ENCODE measurements at places on chromosomes 5 and 9.

- no peak for DNase-seq
Observed at GRCh38 chr5:40502736-40503135, 177.0 kb upstream of the PTGER4 start.

DNA sequence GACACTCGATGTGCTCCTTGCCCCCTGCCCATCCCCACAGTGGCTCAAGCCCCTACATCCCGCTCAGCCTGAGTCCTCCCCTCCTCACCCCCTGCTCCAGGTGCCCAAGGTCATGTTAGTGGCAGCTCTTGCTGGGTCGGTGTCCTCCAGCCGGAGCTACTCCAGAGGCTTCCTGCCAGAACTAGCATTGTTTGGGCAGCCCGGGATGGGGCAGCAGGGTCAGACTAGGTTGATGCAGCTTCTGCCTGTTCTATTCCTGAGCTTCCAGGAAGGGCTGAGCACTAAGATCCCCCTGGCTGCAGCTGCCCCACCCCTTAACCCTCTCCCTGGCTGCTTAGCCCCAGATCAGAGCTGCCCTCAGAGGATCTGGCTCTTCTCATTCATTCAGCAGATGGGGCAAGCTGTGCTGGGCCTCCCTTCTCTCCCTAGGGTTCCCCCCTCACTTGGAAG lies 671 bp downstream of the RGS14 start:
- no peak for DNase-seq

DNA sequence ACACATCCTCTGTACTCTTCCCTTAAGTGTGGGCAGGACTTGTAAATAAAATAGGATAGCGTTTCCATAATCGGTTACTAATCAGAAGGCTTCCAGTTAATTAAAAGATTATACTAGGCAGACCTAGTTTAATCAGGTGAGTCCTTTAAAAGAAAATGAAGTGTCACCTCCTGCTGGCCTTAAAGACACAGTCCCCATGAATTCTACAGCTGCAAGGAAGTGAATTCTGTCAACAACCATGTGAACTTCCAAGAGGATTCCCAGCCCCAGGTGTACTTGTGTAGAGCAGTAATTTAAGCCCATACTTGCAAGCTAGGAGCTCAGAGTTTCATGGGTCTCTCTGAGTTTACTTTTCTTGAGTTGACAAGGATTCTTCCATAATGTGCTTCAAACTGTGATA lies 918.3 kb downstream of the DTWD2 start:
- DNase-seq, result no peak

DNA sequence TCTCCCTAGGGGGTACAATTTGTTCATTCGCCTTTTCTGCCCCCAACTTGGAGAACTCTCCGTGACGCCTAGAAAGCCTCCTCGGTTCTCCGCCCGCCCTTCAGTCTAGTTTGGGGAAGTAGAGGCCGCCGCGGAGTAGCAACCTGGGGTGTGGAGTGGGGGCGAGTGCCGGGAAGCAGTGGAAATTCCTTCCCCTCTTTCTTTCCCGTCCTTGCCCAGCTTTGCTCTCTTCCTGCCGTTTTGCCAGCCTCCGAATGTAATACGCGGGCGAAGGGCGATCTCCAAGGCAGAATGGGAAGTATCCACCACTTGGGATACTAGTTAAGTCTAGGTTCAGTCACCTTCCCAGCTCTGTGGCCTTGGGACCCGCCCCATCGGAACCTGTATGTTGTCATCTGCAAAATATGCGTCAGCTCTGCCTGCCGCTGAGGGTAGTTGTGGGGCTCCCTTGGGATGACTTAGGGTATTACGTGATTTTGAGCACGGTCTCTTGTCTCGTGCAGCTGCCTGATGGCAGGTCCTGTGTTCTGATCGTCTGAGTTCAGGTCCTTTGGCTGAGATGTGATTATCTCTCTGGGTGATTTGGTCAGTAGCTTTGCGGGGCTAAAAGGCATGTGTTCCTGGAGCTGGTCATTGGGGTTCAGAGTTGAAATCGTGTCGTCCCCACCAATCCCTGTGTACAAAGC lies 724 bp downstream of the PAM start:
- peak; percentile 42 for DNase-seq

DNA sequence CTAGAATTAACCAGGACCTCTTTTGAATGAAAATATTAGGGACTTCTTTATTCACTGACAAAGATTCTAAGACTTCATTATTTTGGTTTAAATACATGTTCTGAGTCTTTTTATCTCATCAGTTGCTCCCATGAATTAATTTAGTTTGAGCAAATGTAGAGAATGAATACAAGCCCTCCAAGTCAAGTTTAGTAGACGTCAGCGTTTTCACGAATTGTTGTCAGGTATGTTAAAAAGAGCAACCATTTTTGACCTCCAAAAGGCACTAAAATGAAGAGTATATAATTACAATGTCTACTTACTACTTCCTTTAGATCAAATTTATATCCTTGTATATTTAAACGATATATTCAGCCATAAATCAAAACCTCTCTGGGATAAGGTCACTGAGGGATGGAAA lies 809.3 kb upstream of the CDH6 start:
- DNase-seq, result no peak

GRCh38 chr5:175129121-175129520 lies 314.9 kb downstream of the DRD1 start:
- DNase-seq, result no peak

DNA sequence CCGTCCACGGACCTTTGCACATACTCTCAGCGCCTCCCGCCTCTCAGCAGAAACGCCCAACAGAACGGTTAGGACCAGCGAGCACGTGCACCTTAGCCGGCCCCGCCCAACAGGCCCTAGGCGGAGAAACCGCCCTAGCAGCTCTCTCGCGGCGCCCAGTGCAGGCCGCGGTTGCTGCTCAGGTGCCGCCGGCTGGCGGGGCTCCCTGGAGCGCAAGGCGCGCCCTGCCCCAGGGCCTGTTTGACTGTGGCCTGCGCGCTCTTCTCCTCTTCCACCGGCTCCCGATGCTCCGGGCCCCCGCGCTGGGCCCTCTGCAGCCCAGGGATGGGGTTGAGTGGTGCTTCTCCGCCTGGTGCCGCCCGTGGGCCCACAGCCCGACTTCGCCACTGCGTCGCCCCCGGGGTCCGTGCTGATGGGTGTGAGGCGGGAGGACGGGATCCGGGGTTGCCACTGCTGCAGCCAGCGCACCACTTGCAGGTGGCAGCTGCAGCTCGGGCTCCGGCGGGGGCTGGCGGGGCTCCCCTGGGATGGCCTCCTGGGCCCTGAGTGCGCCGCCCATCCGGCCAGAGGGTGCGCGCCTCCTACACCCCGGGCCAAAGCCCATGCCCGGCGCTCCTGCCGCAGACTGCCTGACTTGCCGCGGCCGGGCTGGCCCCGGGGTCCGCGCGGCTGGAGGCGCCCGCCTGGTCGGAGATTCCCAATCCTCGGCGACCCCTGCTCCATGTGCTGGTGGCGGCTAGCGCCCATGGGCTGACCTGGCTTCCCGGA lies 1889.4 kb upstream of the CDH9 start:
- DNase-seq, result no peak
